ENCODE measurements at places on chromosomes 13 and 19. TPM values are rescaled to one million over a fixed set of nuclear protein-coding genes. Genes with fewer than 3 reads are reported as not detected.
A peak's percentile ranks its signal among the peaks of the same experiment; 100 is the strongest.

OSCAR gene
- total RNA-seq = 0.54 TPM

POLR2I gene
- total RNA-seq = 145 TPM

KIR3DL1 gene
- total RNA-seq = not detected

PIP5K1C gene
- 31.6 TPM for total RNA-seq

KANK2 gene
- total RNA-seq = 383 TPM

ATCAY gene
- not detected for total RNA-seq

- peak; percentile 72 for DNase-seq
Measured at GRCh38 chr19:36128392-36128736, 11.5 kb upstream of the CAPNS1 start.

GRCh38 chr13:99862244-99862643 is 109.3 kb downstream of the ZIC5 start:
- DNase-seq = no peak

DNA sequence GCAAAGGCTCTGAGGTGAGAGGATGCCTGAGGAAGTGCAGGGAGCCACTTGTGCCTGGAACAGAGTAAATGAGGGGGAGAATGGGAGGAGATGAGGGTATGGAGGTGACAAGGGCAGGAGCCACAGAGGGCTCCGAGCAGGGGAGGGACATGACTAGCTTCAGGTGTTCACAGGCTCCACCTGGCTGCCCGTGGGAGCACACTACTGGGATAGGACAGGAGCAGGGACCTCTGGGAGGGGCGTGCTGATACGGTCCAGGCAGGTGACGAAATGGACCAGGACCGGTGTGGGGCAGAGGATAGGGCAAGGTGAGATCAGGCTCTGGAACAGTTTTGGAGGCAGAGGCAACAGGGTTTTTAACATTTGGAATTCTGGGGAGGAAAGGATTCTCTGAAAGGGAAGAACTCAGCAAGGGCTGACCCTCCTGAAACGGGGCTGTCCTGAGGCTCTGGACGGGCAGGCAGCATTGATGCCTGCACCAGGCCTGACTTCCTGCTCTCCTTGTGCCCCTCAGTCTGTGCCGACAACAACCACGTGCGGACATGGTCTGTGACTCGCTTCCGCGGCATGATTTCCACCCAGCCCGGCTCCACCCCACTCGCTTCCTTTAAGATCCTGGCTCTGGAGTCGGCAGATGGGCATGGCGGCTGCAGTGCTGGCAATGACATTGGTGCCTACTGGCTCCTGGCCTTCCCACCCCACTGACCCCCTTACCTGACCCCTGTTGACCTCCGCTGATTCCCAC is 11.6 kb downstream of the SHKBP1 start:
- DNase-seq = no peak

GRCh38 chr13:43757266-43757665 is 29.5 kb downstream of the ENOX1 start:
- DNase-seq = no peak

DNA sequence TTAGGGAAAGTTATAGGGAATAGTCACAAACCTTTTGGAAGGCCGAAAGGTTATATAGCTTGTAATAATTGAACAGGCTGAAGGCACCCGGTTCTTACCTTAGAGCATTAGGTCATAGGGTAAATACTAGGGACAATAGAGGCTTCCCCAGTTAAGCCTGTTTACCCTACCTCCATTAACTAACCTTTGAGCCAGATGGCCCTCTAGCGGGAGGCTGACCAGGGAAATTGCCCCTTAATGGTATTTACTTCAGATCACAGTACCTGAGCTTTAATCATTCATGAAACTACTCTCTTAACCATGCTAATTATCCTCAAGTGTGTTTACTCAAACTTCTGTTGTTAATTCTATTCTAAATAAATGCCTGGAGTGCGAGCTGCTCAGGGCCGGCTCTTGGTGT is 20.4 kb upstream of the ZNF83 start:
- no peak for DNase-seq

DNA sequence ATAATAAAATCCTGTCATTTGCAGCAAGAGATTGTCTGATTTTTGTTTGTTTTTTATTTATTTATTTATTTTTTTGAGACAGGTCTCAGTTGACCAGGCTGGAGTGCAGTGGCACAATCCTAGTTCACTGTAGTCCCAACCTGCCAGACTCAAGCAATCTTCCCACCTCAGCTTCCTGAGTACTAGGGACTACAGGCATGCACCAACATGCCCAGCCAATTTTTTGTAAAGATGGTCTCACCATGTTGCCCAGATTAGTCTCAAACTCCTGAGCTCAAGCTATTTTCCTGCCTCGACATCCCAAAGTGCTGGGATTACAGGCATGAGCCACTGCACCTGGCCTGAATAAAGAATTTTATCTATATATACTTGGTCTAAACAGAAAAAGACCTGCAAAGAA is 17.6 kb downstream of the ZNF233 start:
- DNase-seq = no peak

DNA sequence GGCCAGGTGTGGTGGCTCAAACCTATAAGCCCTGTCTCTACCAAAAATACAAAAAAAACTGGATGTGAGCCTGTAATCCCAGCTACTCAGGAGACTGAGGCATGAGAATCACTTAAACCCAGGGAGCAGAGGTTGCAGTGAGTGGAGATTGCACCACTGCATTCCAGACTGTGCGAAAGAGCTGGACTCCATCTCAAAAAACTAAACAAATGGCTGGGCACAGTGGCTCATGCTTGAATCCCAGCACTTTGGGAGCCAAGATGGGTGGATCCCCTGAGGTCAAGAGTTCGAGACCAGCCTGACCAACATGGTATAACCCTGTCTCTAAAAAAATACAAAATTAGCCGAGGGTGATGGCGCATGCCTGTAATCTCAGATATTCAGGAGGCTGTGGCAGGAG is 34.9 kb upstream of the ZNF83 start:
- no peak for DNase-seq

DNA sequence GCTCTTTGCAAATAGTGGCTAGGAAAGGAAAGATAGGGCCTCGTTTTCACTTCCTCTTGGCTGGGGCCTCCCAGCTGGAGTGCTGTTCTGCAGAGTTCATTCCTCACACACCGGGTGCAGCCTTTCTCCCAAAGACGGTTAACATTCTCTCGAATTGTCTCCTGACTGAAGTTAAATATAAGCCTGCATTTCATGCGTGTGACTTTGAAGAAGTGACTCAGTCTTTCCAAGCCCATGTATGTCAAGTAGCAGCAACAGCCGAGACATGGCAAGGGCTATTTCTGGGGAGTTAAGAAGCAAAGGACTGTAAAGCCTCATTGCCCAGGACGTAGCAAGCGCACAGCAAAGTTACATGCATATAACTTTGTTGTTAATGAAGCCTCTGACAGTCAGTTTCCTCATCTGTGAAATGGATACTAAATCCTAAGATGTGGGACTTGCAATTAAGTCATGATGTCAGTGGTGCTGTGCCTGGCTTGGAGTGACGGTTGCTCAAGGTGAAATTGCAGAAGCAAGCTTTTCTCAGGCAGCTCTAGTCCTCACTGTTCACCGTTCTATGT is 502.4 kb downstream of the MYO16 start:
- DNase-seq = no peak

DNA sequence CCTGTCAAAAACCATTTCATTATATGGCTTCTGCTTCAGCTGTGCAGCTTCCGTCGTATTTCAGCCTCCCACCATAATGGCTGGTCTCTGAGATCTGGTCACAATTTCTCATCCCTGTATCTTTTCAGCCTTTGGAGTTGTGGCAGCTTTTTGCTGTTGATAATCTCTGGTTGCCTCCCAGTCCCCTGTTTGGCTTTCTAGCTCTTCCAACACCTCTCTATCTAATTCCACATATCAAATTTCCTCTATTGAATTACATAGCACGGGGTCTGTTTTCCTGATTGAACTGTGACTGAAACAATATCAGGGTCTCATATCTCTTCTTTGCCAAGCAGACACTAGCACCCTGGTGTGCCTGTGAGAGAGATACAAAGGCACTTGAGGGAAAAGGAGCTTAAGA is 222.1 kb upstream of the OBI1 start:
- no peak for DNase-seq

- DNase-seq = no peak
Measured at GRCh38 chr19:15014579-15014978, 34.7 kb upstream of the CASP14 start.

DNA sequence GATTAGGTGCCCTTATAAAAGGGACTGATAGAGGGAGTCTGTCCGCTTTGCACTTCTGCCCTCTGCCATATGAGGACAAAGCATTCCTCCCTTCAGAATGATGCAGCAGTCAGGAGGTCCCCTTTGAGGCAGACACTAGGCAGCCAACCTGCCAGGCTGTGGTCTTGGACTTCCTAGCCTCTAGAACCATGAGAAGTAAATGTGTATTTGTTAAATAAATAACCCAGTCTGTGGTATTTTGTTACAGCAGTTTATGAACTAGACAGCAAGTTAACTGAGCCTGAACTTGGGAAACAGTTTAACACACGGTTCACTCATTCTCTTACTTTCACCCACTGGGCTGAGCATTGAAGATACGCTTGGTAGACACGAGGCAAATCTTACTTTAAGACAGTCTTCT is 313.2 kb downstream of the UQCRFS1 start:
- DNase-seq = no peak

DNA sequence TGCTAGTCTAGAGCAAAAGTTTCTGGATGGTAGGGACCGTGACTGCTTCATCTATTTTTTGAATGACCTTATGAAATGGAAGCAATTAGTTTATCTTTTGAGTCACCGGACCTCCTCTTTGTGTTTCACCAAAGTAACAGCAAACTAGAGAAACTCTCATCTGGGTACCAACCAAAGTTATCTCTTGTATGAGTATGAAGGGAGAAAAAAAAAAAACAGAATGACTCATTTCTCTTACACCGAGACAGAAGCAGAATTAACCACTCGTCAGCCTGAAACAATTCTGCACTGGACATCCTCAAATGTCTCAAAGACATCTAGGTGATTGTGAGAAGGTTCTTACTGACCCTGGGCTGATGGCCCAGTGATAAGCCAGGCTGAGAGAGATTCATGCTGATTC is 18.3 kb downstream of the ZNF100 start:
- DNase-seq = no peak

- DNase-seq = peak; percentile 86
Measured at GRCh38 chr13:30715837-30716236, 19.5 kb upstream of the ALOX5AP start.

- DNase-seq = no peak
Measured at GRCh38 chr13:114134944-114135610, 2.7 kb upstream of the RASA3 start.

DNA sequence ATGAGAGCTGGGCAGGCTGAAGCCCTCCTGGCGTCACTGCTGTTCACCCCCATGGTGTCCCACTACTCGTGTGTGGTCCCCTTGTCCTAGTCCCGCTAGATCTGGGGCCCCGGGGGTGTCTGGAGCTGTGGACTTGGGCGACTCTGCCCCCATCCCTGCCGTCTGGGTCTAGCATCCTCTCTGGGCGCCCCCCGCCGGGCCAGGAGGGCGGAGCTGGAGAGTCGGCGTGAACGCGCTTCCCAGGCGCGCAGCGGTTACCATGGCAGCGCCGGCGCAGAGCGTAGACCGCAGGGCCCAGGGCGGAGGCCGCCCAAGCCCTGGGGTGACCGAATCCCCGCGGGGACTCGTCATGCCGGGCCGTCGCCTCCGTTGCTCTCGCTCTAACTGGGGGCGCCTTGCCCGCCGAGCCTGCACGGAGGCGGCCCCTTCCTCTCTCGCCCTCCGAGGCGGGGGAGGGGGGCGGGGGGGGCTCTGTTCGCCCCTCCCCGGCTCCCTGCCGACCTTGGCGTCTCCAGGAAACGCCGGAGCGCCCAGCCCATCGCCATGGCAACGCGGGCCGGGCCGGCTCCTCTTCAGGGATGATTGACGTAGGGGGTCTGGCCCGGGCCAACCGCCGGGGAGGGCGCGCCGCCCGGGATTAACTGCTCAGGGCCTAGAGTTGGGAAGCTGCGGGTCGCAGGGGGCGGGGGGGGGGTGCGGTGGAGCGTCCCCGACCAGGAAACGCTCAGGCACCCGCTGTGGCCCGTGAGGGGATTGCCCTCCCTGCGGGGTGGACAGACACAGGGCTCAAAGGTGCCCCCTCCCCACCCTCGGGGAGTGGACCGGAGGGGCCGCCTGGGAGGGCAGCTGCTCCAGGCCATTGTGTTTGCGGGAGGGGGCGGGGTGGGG is 8.9 kb downstream of the ISYNA1 start:
- peak; percentile 85 for DNase-seq

GRCh38 chr19:15926484-15926883 is 7.8 kb downstream of the CYP4F11 start:
- DNase-seq = no peak

DNA sequence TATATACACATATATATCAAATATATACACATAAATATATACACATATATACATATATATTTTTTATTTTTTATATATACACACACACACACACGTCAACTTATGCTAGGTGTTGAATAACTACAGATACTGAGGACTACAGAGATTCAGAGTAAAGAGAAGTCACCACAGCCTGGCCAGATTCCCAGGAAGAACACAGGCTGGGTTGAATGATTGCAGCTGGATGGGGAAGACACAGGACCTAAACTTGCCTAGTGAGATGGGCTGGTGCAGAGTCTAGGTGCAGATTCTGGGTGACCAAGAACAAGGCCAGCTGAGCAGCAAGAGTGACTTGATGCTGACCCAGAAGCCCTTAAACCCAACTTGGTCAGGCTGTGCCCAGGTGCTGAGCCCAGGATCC is 241.3 kb downstream of the KCTD12 start:
- no peak for DNase-seq

- DNase-seq = no peak
Measured at GRCh38 chr13:24097064-24097463, 63.5 kb upstream of the SPATA13 start.

DNA sequence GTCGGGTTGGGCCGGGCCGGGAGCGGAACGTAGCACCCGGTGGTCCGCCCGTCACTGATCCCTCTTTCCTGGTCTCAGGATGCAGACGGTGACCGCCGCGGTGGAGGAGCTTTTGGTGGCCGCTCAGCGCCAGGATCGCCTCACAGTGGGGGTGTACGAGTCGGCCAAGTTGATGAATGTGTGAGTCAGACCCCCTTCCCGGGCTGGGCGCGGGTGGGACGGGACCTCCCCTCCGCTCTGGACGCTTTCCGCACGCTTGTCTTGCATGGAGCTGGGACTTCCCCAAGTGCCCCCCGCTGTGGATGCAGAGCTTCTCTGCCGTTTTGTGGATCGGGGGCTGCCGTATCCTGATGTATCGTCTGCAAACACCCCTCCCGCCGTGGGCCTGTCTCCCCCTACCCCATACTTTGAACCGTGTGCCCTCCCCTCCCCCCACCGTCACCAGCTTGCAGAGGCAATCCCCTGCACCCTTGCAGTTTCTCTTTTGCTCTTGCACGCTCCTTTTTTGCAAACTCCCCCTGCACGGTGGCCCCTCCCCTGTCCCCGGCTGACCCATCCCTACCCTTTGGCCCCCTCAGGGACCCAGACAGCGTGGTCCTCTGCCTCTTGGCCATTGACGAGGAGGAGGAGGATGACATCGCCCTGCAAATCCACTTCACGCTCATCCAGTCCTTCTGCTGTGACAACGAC is 669 bp downstream of the GADD45B start:
- peak; percentile 68 for DNase-seq

- no peak for DNase-seq
Measured at GRCh38 chr13:90792335-90792734, 555.2 kb upstream of the MIR17HG start.

All from Right ventricle myocardium superior (tissue), 1 donor.